ENCODE measurements at places on chromosomes 1 and 21.

DNA sequence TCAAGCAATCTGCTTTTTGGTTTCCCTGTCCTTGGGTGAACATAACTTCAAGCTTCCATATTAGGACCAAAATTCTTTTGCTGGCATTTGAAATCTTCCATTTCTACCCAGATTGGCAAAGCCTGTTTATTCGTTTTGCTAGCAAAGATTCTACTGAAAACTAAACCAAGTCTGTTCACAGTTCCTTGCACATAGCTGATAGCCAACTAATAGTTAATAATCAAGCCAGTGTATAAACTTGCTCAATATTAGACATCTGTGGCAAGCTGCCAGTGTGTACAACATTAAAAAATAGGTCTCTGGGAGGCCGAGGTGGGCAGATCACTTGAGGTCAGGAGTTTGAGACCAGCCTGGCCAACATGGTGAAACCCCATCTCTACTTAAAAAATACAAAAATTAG is 6.3 kb downstream of the APP start:
- DNase-seq: no peak

- no peak for DNase-seq
Observed at GRCh38 chr1:231337043-231337471, 595 bp downstream of the EXOC8 start.

DNA sequence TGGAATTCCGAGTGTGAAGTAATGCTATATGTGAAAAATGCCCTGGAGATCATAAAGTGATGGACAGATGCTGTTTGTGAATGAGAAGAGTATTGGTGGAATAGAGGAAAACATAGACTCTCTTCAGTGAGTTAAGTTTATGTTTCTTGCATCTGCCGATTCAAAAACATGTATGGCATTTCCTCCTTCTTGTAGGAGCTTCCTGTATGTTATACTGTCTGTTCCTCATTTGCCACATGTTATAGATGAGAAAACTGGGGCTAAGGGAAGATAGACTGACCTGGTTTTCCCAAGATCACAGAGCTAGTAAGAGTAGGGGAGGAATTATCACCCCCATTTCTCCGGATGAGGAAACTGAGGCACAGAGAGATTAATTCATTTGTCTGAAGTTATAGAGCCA is 41.1 kb upstream of the IL20 start:
- peak; percentile 26 for DNase-seq

DNA sequence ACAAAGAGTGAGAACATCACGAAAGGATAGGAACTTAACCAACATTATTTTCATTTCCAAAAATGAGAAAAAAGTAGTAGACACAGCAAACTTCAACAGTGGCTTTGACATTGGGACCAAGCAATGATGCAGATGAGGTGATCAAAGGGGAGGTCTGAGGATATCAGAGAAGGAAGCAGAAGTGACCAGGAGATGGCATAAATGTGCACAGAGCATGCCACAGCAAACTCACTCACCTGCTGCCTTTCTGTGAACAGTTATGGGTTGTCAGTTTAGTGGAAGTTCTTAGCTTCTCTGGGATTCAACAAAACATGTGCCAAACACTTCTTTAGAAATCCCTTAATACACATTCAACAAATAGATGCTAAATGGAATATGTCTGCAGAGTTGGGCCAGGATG is 290.1 kb downstream of the PLPP3 start:
- DNase-seq: no peak

DNA sequence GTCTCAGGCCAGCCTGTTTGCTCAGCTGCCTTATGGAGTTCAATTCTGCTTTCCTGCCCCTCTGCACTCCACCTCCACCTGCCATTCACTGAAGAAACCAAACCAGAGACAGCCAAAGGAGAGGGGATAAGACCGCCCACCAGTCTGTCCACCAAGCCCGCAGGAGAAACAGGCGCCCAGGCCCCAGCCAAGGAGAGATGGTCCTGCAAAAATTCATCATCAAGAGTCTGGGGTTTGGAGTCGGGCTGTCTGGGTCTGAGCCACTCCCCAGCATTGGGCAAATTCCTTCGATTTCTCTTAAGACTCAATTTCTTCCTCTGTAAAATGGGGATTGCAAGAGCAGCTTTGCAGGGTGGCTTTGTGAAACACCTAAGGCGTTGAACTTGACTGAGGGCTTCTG is 121.4 kb upstream of the RUNX3 start:
- DNase-seq: no peak

DNA sequence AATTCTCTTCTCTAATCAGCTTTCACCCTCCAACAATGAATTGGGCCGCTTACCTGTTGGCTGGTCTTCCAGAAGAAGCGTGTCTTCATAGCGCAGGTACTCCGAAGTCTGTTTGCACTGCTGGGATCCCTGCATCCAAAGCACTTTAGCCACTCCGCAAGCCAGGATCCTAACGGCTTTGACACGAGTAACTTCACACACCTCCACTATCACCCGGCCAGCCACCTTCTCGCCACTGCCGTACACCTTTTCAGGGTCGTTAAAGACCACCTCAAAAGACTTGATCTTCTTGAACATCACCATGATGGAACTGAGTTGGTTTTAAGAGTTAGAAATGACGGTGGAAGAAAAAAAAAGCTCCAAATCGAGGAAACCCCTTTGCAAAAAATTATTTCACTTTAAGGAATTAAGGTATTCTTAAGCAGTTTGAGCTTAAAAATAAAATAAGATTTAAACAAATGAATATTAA is 381 bp downstream of the TXNIP start:
- DNase-seq: no peak

DNA sequence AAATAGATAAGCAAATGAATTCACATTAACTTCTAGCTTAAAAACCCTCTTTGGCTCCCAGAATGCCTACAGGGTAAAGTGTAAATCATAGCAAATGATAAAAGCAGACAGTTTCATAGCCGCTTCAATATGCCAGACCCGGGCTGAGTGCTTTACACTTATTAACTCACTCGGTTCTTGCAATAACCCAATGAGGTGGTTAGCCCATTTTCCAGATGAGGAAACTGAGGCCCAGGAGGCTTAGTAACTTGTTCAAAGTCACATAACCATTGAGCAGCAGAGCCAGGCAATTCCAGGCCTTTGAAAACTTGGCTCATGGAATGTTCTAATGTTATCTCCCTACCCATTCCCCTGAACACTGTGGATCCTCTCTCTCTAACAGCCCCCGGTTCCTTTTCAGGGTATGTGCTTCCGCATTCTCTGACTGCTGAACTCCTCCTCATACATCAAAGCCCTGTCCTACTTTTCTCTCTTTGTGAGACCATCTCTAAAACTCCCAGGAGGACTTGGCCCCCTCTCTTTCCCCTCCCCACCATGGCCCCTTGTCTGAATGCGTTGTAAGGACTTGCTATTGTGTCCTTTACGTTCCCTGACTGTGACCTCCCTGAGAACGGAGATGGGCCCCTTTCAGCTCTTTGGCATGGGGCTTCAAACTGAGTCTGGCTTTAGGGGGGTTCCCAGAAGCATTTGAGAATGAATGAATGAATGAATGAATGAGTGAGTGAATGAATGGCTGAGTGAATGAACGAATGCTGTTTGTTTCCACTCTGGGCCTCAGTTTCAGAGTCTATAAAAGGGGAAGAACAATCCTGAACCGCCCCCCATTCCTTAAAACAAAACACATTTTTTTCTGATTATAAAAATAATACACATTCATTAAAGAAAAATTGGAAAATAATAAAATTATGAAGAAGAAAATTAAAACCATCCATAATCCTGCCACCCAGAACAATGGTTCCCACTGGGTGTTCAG is 15.6 kb upstream of the RUNX3 start:
- no peak for DNase-seq

GRCh38 chr1:221555689-221556433 is 186.0 kb downstream of the DUSP10 start:
- no peak for DNase-seq

- no peak for DNase-seq
Observed at GRCh38 chr1:224734261-224734935, 118.3 kb downstream of the CNIH3 start.

- DNase-seq: no peak
Observed at GRCh38 chr1:160309185-160309557, 24.2 kb upstream of the PEX19 start.

Measured in KG1 (cell line).